ENCODE measurements at places on chromosomes 12 and 14.

DNA sequence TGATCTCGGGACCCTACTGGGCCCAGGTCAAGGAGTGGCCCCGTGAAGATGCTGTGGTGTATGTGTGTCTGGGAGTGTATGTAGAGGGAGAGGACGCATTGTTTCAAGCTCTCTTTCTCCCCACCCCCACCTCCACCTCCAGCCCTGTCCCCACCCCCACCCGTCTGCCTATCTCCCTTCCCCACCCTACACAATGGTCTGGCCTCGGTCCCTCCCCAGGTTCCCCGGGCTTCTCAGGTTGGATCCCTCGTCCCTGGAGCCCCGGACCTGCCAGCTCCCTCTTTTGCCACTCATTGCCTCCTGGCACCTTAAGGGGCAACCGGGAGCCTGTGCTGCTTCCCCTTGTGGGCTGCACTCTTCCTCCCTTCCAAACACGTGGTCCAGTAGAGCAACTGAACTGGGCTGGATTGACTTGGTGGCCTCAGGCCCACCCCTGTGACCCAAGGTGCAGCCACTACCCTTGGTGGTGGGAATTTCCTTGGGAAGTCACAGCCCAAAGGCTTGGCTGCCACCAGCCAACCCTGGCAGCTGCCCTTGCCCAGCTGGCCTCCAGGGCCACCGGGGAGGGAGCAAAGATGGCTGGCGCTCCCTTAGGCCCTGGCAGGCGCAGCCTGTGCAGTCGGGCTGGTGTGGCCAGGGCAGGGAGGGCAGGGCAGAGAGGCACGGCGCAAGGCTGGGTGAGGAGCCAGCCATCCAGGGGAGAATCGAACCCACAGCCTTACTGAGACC, 628 bp downstream of the VRTN start:
- no peak for DNase-seq

DNA sequence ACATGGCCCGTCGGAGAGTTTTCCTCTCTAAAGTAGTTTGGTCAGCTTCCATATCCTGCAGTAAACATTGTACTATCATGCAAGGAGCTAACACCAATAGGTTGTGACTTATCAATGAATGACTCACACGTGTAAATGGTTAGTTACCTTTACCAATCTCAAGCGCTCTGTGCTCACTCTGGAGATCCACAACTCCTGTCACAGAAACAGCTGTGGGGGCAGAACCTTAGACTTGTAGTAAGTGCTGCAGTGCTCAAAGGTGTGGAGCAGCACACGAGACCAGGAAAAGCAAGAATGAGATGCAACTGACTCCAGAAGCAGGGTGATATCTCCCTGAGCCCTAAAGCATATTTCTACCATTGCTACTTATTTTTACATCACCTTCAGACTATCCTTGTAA, 73.7 kb upstream of the KCNJ8 start:
- no peak for DNase-seq

- no peak for DNase-seq
Measured at GRCh38 chr14:84688297-84689025, 841.5 kb upstream of the FLRT2 start.

- no peak for DNase-seq
Measured at GRCh38 chr12:106021516-106021915, 117.2 kb downstream of the NUAK1 start.

DNA sequence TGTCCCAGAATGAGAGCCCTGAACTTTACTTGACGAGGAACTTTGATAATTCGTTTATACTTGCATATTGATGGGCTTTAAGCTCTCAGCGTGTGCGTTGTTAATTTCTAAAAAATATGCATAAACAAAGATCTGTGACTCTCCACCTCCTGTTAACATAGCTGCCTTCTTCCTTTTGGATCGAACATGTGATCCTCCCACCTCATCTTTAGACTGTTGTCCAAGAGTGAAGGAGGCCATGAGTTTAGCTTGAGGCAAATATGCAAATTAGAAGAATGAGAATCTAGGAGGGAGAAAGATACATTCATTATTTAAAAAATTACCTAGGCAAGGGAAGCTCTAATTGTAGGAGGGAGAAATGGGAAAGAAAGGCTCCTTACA, 617 bp downstream of the TTC8 start:
- DNase-seq: no peak

GRCh38 chr14:51540364-51540763, 111.3 kb upstream of the FRMD6 start:
- DNase-seq: no peak

GRCh38 chr14:35786856-35787255, 22.2 kb downstream of the RALGAPA1 start:
- no peak for DNase-seq

- DNase-seq: no peak
Measured at GRCh38 chr12:20628226-20628787, 66.8 kb upstream of the SLCO1C1 start.
